Posterior vena cava (tissue), 2 donors: ENCODE measurements at places on chromosomes 3 and 15. TPM values are rescaled to one million over a fixed set of nuclear protein-coding genes. Genes with fewer than 3 reads are reported as not detected.
A peak's percentile ranks its signal among the peaks of the same experiment; 100 is the strongest.

DNA sequence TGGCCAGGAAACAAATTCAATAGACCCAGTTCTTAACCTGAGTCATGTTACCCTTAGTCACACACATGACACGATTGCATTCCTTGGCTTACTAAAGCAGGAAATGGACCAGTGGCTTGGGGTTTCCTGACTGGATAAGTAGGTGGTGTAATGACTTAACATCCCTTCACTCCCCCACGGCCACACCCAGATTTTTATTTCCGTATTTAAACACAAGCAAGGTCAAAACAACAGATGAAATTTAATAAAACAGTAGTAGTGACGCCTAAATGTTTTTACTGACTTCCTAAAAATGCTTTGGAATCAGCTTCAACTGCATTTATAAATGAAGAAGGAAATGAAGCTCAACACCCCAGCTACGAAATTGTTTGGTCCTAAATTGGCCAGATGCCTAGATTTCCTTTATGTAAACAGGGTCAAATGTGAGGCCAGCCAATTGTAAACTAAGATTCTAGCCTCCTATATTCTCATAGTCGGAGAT lies 324.3 kb downstream of the CHST2 start:
- no peak for DNase-seq

DNA sequence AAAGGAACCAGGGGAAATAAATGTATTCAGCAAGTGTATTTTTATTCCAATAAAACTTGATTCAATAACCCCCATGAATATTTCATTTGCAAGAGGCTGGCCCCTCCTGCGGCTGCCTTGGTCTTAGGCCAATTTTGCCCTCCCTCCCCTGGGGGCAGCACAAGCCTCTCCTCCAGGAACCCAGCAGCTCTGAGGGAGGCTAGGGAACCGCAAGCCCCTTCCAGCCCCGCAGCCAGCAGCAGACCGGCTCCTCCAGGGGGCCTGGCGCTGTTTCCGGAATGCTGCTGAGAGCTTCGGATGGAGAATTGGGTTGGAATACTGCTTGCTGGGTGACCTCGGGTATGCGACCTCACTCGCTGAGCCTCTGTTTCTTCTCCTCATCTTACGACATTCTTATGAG lies 150.1 kb downstream of the RAB11A start:
- no peak for DNase-seq

GRCh38 chr3:78994174-78995027 lies 773.4 kb downstream of the ROBO1 start:
- no peak for DNase-seq

GRCh38 chr15:63675263-63675662 lies 78.1 kb downstream of the FBXL22 start:
- no peak for DNase-seq

The ADAMTS17 gene
- total RNA-seq = 4.0 TPM

The ANKRD34C gene
- 0.14 TPM for total RNA-seq

DNA sequence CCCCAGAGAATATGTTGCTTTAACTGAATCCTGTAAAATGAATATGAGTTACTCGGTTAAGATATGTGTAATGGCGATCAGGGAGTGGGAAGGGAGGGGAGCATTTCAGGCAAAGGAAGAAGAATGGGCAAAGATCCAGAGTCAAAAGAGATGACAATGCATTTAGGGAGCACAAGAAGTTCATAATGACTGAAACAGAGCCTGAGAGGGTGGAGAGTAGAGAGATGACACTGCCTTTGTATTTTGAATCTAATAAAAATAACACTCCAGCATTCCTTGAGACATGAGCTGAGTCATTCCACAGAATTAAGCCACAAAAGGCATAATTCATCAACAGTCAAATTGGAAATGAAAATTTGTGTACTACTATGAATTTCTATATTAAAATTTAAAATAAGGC lies 105.3 kb upstream of the PEX5L start:
- no peak for DNase-seq

GRCh38 chr3:179760944-179761343 lies 108.1 kb downstream of the USP13 start:
- DNase-seq = no peak

The GREM1 gene
- total RNA-seq = 825 TPM

DNA sequence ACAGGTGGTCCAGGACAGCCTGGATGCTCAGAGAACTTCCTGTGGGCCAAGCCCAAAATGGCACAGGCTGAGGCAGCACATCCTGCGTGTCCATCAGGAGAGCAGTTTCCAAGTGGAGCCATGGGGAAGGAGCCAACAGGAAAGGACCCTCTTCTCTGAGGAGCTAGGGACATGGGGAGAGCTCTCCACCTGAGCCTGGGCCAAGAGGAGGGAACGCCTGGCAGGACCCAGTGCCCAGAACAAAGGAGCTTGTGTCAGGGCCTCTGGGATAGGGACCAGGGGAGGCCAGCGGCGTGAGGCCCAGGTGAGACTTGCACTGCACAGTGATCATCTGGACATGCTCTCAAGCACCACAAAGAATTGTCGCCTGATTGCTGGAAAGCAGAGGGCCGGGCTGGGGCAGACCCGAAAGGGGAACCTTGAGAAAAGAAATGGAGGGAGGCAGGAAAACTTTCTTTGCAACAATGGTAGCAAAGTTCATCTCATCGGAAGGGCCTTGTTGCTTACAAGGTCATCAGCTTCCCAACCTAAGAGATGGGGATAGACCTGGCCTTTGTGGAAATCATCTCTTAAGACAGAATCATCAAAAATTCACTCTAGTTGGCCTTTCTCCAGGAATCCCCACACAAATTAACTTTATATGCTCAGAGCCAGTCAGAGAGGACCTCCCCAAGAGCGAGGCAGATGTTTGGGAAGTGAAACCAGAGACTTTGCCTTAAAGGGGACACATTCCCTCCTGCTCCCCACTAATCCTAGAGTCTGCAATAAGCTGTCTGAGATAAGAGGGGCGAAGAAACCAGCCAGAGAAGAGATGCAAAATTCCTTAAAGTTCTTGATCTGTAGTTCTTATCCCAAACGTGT lies 47.7 kb upstream of the HES1 start:
- DNase-seq = no peak

The RPL14 gene
- total RNA-seq = 1,308 TPM

- no peak for DNase-seq
Measured at GRCh38 chr3:71148455-71149060, 435.0 kb downstream of the FOXP1 start.

DNA sequence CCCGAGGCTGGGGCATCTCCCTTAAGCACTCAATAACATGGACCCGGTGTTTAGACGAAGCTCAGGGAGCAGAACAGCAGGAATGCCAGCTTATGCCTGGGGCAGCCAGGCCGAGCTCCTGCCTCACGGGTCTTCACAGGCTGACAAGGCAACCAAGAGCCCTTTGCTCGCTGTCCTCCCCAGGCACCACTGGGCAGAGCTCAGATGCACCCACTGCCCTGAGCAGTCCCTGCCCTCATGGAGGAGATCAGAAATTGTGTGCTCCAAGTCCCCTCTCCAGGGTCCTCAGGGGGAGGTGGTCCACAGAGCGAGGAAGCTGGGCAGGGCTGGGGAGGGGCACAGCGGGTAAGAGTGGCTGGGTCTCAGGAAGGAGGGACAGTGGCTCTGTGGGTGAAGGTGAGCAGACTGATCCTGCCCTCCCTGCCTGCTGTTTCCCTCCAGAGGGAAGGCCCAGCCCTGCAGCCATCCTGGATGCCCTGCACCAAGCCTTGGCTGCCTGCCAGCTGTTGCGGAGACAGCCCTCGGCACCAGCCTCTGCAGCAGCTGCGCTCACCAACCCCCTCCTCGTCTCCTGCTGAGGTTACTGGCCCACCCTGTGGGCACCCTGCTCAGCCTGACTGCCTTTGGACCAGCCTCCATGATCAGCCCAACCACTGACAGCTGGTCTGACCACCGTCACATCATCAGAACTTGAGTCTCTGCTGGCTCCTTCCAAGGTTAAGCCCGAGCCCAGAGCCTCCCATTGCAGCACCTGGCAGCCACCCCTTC lies 21.1 kb upstream of the GP9 start:
- DNase-seq = peak; percentile 80

DNA sequence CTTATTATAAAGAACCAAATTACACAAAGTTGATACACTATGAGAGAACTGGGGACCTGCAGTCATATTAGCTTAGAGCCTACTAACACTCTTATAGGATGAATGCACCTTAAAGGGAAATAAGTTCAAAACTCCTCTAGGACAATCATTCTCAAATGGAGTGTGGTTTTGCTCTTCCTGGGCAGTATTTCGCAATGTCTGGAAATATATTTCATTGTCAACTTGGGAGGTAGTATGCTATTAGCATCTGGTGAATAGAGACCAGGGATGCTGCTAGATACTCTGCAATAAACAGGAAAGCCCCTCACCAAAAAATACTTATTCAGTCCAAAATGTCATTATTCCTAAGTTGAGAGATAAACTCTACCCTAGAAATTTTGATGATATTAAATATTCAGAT lies 451.4 kb upstream of the ARPP21 start:
- no peak for DNase-seq

The CCDC13 gene
- total RNA-seq = 2.7 TPM

DNA sequence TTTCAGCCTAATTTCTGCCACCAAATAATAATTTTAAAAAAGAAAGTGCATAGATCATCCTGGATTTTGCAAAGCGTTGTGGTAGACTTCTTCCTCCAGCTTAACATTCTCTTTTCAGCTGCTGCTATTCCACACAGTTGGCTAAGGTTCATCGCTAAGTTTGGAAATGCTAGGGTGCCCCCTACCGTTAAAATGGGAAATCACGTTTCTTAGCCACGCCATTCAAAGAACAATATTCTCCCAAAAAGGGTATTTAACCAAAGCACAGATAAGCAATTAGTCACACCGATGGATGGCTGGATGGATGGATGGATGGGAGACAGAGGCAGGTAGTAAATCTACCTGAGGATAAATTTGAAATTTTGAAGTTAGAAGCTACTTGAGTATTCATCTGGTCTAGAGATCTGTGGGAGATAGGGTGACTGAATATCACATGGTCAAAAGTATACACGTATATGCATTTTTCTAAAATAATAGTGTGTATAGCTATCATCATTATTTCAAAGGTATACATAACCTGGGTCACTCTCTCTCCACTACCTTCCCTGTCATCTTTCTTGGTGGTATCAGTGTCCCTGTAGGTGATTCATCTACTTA lies 67.2 kb downstream of the EFHB start:
- DNase-seq = no peak

DNA sequence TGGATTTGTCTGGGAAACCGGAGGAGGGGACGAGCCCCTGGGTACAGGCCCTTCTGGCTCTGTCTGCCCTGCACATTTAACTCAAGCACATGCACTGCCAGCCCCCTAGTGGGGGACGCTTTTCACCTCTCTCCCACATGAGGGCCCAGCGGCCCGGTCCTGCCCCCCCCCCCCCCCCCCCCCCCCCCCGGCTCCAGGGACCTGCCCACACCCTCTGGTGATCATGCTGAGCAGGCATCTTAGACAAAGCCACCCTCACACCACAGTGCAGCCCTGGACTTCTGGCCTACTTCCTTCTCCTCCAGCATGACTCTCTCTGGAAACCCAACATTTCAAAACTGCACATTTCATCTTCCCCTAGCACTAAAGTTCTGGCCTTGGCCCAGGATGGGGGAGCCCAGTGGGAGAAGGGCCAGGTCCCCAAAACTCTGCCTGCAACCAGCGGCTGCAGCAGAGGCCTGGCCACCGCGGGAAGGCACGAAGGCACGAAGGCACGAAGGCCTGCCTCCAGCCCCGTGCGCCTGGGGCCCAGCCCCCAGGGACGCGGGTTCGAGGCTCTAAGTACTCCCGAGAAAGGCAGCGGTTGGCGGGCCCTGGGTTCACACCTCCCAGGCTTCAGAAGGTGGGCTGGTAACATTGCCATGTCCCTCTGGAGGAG lies 14.1 kb downstream of the KLF15 start:
- DNase-seq = peak; percentile 68

DNA sequence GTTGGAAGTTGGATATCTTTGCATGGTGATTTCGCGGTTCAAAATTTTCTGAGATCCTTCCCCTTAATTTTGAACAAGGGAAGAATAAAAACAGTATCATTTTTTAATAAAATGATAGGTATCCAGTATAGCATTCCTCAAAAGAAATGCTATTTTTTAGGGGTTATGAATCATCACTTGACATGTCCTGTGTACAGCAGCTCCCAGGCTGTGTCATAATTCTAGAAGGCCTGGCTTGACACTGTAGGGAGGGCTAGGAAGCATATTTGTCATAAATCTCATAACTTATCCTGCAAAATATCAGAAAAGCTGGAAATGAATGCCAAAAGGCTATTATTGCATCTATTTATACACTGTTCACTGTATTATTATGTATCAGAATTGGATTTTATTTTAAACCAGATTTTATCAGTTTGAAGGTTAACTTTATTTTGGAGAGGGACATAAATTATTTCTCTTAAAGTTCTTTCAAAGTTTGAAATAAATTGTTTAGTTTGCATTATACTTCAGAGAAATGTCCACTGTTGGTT lies 539.1 kb upstream of the ROBO2 start:
- no peak for DNase-seq

DNA sequence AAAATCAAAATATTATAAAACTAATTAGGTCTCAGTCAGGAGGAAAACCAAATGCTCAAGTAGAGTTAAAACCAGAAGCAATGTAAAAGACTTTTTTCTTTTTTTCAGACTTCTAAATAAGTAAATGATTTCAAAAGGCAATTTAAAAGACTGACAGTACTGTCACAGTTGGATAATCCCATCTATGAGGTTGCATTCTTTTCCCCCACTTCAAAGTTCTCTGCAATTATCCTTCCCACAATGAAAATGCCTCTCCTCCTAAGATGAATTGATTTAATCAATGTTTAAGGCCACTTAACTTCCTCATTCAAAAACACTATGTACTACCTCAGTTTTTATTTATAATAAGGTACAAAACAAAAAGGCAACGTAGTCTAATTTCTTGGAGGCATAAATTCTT lies 8.1 kb downstream of the MRPL3 start:
- DNase-seq = no peak

DNA sequence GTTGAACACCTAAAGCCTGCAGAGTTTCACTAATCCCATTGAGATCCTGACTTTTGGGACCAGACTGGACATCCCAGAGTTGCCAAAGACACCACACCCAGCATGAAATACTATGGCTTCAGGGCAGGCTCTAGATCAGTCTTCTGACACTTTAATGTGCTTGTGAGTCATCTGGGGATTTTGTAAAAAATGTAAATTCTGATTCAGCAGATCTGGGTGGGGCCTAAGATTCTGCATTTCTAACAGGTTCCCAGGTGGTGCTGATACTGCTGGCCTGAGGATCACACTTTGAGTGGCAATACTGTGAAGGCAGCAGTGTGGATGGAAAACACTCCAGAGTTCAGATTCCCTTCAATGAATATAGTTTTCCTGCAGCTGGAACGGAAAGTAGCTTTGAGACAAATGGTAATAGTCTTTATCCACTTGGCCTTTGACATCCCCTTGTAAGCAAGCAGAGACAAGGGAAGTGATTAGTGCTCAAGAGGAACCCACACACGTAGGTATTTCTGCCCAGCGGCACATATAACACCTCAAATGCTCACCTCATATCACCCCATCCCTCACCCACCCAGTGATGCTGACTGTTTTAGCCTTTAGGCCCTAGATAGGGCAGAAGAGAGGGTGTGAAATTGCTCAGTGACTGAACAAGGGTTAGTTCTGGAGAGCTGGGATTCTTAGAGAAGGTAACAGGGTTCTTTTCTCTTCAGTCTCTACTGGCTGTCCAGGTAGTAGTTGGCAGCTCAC lies 51.5 kb upstream of the GSK3B start:
- DNase-seq = no peak

The CLDN11 gene
- 41.5 TPM for total RNA-seq

GRCh38 chr15:80549191-80549590 lies 145.0 kb downstream of the ARNT2 start:
- DNase-seq = no peak

The POPDC2 gene
- total RNA-seq = 8.5 TPM
